ENCODE measurements at places on chromosomes 6 and 20.
A peak's percentile ranks its signal among the peaks of the same experiment; 100 is the strongest.

GRCh38 chr6:137967689-137968454 is 100.8 kb downstream of the TNFAIP3 start:
- no peak for DNase-seq

DNA sequence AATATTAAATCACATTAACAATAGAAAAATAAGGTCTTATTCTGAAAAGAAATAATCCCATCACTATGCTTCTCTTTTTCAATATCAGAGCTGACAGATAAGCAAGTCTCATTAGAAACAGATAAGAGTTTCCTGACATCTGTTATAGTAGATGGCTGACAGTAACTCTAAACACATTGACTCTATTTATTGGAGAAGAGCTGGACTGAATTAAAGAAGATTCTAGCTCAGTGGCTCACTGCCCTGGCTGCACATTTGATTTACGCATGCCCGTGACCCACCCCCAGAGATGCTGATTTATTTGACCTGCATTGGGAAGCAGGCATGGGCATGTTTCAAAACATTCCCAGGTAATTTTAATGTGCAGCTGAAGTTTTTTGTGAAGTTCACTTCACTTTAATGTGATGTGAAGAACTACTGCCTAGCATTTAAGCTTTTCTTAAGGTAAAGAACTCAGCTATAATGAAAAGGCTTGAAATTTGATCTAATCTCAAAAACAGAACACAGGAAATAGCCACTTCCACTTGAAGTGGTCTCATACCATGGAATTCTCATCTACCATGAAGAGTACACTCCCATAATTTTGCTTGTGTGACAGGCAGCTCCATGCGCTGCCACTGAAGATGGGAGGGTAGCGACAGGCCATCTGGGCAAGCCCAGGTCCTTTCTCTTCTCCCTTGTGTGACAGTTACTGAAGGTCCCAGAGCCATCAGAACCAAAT is 162.3 kb downstream of the TPBG start:
- no peak for DNase-seq

GRCh38 chr6:72798196-72798595 is 176.3 kb downstream of the KCNQ5 start:
- DNase-seq = no peak

- peak; percentile 20 for DNase-seq
Measured at GRCh38 chr6:8082954-8083858, 19.0 kb upstream of the BLOC1S5 start.

GRCh38 chr20:13685623-13686022 is 46.9 kb upstream of the TASP1 start:
- DNase-seq = no peak

- DNase-seq = no peak
Measured at GRCh38 chr6:139131736-139132280, 3.1 kb upstream of the HECA start.

GRCh38 chr6:69835414-69836179 is 30.8 kb upstream of the COL19A1 start:
- DNase-seq = peak; percentile 30

DNA sequence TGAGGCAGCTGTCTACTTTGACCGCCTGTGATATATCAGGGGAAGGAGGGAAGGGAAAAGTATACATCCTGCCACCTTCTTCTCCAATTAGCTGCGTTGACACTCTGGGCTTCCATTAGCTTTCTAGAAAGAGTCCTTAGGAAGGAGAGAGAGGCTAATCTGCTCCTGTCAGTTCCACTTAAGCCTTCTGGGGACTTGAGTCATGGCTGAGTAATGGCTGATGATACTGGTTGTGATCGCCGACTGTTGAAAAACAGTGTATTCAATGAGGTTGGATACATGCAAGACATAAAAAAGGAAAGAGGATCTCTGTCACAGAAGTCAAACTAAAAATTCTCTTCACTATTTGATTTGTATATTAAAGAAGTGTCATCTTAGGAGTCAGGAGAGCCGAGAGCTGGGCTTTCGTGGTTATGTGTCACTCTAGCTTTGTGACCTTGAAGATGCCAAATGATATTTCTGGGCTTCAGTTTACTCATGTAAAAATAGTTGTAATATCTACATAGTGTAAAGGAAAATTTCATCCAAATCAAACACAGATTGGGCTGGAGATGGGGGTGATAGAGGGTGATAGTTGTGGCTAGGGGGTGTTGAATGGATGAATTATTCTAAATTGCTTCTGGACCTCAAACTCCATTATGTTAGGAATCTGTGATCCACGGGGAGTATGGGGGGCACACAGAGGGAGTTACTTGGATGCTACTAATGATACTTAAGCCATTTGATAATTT is 189.0 kb downstream of the UST start:
- DNase-seq = peak; percentile 37

- DNase-seq = no peak
Measured at GRCh38 chr20:1965520-1966351, 28.1 kb downstream of the PDYN start.

GRCh38 chr6:6008089-6008647 is 1.4 kb upstream of the NRN1 start:
- no peak for DNase-seq

DNA sequence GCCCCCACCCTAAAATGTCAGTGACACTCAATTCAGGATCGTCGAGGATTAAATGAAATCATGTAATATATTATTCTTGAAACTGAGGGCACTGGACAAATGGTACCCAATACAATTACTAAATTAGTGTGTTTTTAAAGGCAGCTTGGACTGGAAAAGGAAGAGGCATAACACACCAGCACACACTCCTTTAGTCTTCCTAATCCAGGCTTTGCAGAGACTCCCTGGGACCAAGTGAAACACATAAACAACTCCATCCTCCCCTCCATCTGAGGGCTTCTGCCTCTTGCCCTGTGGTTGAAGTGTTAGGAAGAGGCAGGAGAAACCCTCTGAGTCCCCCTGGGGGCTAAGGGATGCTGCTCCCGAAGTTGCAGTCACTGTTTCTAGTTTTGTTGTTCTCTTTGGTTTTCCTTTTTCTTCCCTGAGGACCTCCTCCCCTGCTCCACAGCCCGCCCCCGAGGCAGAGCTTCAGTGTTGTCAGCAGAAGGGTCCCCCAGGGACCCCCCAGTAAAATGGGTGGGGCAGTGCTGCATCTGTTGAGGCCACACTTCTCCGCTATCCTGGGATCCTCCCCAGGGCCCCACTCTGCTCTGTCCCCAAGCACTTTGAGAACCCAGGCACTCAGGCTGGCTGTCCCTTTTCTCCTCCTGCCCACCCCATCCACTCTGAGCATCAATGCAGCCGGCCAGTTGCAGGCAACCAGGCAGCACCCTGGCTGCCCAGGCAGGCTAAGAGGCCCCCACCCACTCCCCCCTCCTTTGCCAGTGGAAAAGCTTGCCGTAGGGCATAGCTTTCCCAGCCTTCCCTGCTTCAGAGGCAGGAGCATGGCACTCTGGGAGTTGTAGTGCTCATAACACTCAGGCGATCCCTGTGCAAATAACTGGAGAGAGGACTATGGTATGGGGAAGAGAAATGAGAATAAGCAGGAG is 5.9 kb downstream of the TMEM63B start:
- peak; percentile 21 for DNase-seq

DNA sequence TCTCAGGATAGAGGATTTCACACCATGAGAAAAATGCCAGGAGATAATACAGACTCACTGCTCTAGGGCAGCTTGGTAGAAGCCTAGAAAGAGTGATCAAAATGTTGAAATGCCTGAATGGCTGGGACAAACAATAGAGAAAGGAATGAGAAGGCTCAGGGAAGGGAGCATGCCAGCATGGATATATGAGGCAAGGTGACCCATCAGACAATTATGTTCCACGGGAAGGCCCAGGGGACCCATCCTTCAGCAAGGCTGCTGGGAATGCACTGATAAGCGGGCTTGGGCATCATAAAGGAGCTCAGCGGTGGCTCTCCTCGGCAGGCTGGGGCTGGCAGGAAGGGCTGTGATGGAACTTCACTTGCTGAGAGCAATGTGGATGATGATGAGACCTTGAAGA is 12.2 kb downstream of the HEBP2 start:
- no peak for DNase-seq

DNA sequence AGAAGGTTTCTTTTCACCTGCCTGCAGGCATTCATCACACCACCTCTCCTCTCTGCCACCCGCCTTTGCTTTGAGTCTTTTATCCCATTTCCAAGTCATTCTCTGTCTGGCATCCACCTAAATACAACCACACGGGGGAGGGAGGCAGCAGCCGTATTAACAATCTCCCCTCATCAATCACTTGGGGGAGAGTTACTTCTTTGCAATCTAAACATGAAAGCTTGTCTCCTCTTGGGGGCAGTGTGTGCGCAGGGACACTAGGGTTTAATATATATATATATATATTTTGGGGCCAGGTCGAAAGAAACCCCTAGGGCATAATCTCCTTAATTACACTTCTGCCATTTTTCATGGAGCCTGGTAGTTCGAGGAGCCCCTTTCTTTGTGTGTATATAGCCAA is 214.5 kb downstream of the TSHZ2 start:
- DNase-seq = no peak

GRCh38 chr6:150535151-150535804 is 64.4 kb upstream of the PLEKHG1 start:
- DNase-seq = no peak

DNA sequence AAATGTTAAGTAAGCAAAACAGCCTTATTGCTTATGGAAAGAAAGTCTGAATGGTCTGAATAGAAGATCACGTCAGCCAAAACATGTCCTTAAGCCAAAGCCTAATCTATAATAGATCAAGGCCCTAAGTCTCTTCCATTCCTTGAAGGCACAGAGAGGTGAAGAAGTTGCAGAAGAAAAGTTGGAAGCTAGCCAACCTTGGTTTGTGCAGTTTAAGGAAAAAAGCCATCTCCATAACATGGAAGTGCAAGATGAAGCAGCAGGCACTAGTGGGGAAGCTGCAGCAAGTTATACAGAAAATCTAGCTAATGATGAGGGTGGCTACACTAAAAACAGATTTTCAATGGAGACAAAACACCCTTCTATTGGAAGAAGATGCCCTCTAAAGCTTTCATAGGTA is 29.1 kb downstream of the LRRN4 start:
- no peak for DNase-seq

- no peak for DNase-seq
Measured at GRCh38 chr20:36092398-36093024, 62.0 kb upstream of the EPB41L1 start.

DNA sequence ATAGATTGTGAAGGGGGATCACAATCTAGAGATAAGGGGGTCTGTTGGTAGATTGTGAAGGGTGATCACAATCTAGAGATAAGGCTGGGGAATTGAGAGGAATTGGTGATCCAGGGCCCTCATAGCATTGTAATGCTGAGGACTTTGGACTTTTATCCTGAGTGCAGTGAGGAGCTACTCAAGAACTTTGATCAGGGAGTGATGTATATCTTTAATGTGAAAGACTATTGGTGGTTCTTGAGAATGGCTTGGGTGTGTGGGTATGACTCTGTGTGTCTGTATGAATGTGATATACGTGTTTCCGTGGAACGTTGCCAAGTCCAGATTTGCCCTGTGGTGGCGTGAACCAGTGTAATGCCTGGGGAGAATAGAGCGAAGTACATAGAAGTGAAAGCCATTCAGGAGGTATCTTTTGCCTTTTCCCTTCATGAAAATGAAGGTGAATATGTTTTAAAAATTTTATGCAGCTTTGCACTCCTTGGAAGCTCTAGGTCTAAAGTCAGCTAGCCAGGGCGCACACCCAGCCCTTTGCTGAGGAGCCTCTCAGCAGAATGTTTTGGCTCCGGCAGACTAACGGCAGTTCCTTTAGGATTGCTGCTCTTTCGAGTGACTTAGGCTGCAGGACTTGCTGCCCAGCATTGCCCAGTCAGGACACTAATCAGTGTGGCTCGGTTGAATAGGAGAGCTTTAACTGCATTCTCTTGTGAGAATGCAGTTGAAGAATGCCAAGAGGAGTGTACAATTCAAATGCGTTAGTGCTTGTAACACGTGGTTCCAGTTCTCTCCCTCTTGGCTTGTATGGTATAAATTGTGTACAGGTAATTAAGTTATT is 3.5 kb downstream of the ZFAND3 start:
- DNase-seq = no peak

GRCh38 chr6:154261688-154262397 is 94.8 kb downstream of the IPCEF1 start:
- DNase-seq = no peak

GRCh38 chr20:653110-653589 is at the start of gene SRXN1:
Gene SRXN1, minus strand, starts transcription at chr20:653200. Its CDS starts 15 bp downstream, at chr20:653185.
- peak; percentile 93 for DNase-seq

DNA sequence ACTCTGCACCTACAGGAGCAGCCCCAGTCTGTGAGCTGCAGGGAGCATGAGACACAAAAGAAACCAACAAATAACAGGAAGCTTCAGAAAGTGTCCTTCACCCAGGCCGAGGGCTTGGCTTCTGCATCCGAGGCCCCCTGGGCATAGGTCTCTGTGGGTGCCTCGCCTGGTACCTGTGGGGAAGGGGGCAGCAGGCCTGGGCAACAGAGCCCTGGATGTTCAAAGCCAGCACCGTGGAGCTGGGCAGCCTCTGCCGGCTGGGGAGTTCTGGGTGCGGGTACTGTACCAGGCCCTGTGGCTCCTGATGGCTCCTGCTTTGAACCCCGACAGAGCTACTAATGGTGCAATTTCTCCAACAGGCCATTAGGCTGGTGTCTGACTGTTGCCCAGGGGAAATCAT is 55.7 kb downstream of the TMEM242 start:
- DNase-seq = no peak

GRCh38 chr6:154301086-154301625 is 55.4 kb downstream of the IPCEF1 start:
- no peak for DNase-seq

GRCh38 chr6:138907167-138907566 is 80.9 kb downstream of the REPS1 start:
- DNase-seq = no peak

DNA sequence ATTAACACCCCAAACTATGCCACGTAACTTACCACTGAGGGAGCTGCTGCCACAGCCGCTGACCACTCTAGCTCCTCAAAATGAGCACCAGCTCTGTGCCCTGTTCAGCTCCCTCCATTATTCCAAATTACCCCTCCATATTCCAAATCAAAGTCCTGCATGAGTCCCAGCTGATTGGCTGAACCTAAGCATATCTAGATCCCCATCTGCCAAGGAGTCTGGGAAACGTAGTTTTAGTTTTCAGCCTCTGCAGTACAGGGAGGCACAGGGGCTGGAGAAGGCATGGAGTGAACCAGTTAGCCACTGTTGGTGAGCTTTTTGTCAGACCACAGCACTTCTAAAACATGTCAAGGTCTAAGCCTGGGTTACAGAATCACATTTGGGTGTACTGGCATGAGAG is 15.9 kb downstream of the UNC5CL start:
- no peak for DNase-seq

DNA sequence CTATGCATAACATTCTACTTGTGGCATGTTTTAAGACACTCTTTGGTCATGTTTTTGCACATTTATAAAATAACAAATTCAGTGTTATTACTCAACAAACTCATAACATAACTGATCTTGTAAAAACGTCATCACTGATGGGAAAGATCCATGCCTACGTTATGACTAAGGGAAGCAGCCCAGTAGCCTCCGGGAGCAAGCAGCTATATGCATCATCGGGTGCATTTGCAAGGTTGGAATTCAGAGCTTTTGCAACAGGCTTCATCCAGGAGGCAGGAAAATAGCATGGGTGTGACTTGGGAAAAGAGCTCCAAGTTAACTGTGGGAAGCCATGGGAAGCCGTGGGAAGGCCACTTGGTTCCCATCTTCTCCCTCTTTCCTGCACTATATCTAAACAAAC is 271.6 kb upstream of the SGK1 start:
- DNase-seq = peak; percentile 85

GRCh38 chr6:7903673-7904072 is 6.9 kb downstream of the TXNDC5 start:
- DNase-seq = no peak

GRCh38 chr6:95094751-95095663 is 482.3 kb upstream of the MANEA start:
- DNase-seq = no peak

All from amniotic stem cell (primary cell).